ENCODE measurements at places on chromosomes 11 and 22.

- no peak for DNase-seq
Measured at GRCh38 chr11:63813563-63814382, 517 bp downstream of the SPINDOC start.

DNA sequence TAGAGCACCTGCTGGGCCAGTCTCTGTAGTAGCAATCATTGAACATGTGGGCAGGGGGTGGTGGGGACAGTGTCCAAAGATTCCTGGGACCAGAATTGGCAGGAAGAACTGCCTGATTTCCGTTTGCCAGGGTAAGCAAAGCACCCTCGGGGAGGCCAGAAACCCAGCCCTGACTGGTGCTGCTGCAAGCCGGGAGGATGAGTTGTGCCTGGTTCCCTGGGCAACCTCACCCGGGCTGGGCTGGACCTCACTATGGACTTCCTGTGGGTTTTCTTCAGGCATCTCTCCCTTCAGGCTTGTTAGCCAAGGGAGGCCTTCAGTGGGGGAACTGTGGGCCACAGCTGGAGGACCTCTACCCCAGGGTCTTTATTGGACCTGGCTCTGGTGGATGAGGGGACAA lies 8.0 kb upstream of the POU2F3 start:
- no peak for DNase-seq

- DNase-seq: no peak
Measured at GRCh38 chr11:42709216-42709615, 602.6 kb upstream of the API5 start.

DNA sequence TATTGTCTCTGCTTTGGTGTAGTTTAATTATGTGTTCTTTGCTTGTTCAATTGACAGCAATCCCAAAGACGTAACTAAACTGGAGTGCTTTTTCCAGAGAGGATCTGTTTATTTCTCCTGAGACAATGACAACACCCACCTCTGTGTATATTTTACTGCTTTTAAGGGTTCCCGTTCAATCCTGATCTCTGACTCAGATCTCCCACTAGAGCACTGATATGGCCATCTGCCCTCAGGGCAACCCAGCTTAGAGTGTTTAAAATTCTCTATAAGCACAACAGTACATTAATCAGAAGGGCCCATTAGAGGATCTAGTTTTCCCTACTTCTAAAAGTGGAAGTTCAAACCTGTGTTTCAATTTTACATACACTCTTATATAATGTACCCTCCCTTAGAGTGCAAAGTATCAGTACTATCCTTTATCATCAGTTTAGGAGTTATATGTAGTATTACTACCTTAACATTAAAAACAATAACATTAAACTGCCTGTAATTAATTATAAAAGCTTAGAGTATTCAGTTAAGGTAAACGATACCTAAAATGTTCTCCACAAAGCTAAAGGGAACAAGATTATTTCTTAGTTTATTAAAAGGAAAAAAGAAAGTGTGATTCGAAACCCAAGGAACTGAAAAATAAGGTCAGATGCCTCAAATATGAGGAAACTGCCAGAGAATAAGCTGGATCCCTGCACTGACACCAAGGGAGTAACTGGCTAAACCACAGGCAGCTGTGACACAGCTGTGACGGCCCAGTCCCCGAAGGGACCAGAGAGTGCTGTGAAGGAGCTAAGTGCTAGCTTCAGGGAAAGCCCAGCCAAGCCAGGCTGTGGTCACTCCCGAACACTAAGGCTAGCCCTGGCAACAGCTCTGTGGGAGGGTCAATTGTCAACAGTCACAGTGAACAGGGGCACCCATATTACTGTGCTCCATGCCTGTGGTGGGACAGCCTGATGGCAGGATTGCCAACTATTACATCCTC lies 15.2 kb downstream of the UFD1 start:
- no peak for DNase-seq

- no peak for DNase-seq
Measured at GRCh38 chr11:77883775-77884174, 62.8 kb downstream of the AAMDC start.

- no peak for DNase-seq
Measured at GRCh38 chr22:35808377-35808776, 90.7 kb downstream of the APOL5 start.

- no peak for DNase-seq
Measured at GRCh38 chr22:42868751-42869251, 11.7 kb upstream of the ARFGAP3 start.

Data from SW 1271 (cell line).